ENCODE measurements at places on chromosomes 6 and 20.

GRCh38 chr6:586553-586952 lies 70.3 kb downstream of the HUS1B start:
- DNase-seq, result no peak

DNA sequence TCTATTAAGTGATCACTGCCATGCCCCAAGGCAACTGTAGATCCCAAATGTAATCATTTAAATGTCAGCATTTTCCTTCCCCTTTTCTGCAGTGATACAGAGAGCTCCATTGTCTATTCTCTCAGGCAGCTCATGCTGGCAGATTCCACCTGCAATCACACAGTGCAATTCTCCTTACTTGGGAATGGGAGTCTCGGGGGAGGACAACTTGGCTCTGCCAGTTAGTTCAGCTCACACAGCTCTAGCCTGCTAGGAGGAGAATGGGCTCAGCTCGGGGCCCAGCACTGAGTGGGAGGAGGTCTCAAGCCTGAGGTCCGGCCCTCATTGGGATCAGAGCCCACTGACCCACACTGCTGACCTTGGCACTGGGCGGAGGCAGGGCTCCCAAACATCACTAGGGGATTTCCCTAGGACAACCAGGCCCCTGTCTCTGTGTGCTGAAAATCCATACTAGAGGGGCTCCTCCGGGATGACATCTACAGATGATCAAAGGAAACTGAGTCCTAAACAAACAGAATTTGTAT lies 109.2 kb upstream of the ASF1A start:
- no peak for DNase-seq

DNA sequence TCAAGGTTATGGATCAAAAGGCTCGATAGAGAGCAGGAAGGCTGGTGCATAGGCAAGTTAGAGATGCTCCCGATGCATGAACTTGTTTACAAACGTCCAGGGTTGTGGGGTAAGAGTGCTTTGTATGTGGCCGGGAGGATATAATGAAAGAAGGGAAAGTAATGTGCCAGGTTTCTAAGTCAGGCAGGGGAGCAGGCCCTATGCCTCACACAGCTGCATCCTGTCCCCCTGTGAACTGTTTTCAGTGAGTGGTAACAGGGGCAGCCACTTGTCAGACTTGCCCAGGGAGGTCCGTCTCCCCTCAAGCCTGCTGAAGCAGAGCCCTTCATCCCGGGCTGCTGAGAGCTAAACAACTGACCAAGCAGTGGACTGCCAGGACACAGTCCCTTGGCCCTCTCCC lies 19.4 kb downstream of the KCNK5 start:
- DNase-seq, result no peak

GRCh38 chr20:63885264-63886053 lies 9.5 kb upstream of the DNAJC5 start:
- no peak for DNase-seq

GRCh38 chr6:22306741-22307466 lies 10.1 kb upstream of the PRL start:
- no peak for DNase-seq
